ENCODE measurements at places on chromosomes 1 and 21. TPM values are rescaled to one million over a fixed set of nuclear protein-coding genes. Genes with fewer than 3 reads are reported as not detected.

RYR2 gene
- total RNA-seq = 0.19 TPM

DNA sequence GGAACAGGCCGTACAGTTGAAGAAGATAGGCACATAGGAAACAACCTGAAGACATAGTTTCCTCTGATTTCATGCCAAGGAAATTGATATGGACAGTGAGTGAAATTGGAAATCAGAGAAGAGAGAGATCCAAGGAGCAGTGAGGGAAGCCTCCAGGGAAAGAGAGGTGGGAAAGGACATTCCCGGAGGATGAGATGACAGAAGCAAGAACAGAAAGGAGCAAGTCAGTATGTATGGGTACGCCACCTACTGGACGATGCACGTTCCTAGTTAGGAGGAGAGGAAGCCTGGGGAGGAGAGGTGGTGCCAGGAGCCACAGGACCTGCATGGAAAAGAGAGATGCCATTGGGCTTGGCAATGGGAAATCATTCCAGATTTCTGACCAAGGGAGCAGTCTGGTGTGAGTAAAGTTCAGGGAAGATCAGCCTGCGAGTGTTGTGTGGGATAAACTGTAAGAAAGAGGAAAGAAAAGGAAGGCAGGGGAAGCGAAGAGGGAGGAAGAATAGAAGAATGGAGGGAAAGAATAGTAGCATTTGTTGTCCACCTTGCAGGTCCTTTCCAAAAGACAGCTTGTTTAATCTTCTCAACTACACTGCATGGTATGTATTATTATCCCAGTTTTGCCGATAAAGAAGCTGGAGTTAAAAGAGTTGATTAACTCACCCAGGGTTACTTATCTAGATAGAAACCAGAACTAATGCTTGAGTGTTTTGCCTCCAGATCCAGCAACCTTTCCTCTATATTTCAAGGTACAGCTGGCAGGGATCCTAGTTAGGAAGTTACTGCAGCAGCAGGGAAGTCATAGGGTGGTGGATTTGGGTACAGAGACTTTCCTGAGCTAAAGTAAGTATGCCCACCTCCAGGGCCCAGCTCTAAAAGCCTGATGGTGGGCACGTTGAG is 27.4 kb downstream of the C1orf116 start:
- DNase-seq = no peak

DNA sequence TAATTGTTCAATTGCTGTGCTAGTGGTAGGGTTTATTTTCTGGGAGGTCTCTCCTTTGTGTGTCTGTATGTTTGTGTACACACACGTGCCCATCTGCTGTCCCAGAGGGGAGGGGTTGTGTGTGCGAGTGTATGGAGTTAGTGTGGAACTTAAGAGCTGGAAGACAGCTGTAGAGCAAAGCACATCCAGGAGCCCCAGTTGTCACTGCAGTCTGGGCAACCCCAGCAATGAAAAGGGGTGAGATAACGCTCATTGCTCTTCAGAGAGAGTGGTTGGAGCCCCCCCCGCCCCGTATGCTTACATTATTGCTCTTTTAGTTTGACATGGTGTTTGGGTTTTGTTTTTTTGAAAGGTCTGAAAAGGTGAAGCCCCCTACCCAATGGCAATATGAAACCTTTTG is 36.9 kb downstream of the NCF2 start:
- DNase-seq = no peak

- no peak for DNase-seq
These were observed 166.9 kb downstream of the HLX start for GRCh38 chr1:221045842-221046831.
